ENCODE measurements at places on chromosomes 6 and 20.

- peak; percentile 69 for DNase-seq
These were observed 691 bp downstream of the ASF1A start for GRCh38 chr6:118894425-118895260.

GRCh38 chr6:34447910-34448309 is 18.0 kb upstream of the PACSIN1 start:
- no peak for DNase-seq

GRCh38 chr6:10384610-10385523 is 30.0 kb downstream of the TFAP2A start:
- no peak for DNase-seq

- no peak for DNase-seq
These were observed 32.9 kb upstream of the TENT5A start for GRCh38 chr6:81785377-81785776.

GRCh38 chr6:76843054-76843822 is 620.1 kb downstream of the HTR1B start:
- no peak for DNase-seq

- DNase-seq = no peak
These were observed 6.4 kb upstream of the NCOA7 start for GRCh38 chr6:125784365-125784764.

GRCh38 chr20:18166950-18167349 is 29.3 kb downstream of the KAT14 start:
- no peak for DNase-seq

DNA sequence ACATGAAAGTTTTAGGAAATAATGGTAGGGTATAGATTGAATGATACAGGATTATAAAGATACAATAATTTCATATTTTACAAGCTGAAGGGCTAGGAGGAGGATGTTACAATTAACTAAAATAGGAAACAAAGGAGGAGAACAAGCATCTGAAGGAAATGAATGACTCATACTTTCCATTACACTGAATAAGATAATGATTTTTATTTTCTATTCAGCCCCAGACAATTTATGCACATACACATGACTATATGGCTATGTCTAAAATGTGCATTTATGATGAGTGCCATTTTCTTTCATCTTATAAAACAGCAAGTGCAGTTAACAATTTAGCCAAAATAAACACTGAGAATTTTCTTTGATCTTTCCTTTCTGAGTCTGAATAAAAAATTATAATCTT is 994.6 kb upstream of the ADGRB3 start:
- no peak for DNase-seq

- no peak for DNase-seq
These were observed 29.5 kb upstream of the TMEM14A start for GRCh38 chr6:52641388-52641787.

- DNase-seq = no peak
These were observed 84.9 kb upstream of the MLN start for GRCh38 chr6:33888664-33889200.

- no peak for DNase-seq
These were observed 230.2 kb upstream of the PLN start for GRCh38 chr6:118317581-118318563.

GRCh38 chr6:35727231-35727934 is 9.4 kb upstream of the ARMC12 start:
- DNase-seq = no peak

DNA sequence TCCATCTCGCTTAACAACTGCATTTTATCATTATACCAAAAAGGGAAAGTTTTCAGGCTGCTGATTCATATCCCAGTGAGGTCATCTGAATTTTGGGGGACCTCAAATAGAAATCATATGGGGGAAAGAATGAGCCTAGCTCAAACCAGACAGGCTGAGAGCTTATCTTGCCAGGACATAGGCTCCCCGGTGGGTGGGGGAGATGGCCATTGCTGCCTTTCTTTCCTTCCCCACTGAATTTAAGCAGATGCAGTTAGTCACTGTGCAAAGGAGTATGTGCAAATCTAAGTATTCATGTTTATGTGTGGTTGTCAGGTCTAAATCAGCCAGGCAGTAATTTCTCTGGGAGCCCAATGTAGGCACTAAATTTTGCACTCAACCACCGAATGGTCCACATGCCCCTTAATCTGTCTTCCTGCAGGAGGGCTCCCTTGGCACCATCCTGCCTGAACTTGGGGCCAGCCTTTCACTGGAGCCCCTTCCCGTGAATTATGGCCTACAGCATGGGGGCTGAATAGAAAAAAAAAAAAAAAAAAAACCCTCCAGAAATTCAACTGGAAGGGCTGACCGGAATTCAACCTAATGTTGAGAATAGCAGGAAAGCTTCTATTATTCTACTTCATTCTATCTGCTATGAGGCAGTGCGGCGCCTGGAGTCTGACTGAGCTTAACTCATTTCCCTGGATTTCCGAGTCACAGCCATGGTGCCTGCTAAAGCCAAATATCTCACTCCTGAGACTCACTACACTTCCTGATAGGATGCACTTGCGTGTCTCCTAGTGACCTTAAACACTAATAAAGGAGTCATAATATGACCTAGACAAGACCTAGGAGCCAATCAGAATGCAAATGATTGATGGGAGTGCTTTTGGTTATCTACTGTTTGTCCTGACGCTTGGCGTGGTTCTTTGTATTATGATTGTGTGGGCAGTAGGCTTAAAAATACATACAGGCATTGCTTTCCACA is 161.5 kb upstream of the HEY2 start:
- no peak for DNase-seq
